ENCODE measurements at places on chromosomes 11 and 22.
A peak's percentile ranks its signal among the peaks of the same experiment; 100 is the strongest.

DNA sequence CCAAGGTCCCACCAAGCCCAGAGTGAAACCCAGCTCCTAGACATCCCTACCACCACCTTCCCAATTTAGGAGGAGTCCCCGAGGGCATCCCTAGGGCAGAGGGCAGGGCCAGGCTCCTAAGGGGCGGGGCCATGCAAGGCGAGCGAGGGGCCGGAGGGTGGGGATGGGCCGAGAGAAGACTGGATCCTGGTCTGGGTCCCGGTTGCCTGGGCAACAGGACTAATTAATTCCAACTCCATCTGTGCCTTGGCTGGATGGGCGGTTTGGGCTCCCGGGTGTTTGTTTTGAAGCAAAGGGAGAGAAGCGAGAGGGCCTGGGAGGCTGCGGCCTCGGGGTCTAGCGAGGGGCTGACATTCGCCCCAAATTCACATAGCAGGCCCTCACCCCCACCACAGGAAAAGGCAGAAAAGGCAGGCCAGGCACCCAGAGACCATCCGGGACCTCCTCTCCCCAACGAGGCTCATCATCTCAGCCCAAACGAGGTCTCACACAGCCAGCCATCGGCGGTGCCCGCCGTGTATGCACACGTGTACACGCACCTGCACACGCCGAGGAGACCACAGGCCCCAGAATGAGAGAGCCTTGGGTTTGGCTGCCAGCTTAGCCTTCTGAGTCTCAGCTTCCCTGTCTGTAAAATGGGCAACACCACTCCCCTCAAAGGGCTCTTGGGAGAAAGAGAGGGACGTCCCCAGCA, 23.9 kb downstream of the ELFN2 start:
- peak; percentile 5 for DNase-seq

- DNase-seq = no peak
Measured at GRCh38 chr22:46588279-46589140, 31.7 kb upstream of the GRAMD4 start.

GRCh38 chr22:36256478-36256877, 3.5 kb downstream of the APOL1 start:
- DNase-seq = no peak

DNA sequence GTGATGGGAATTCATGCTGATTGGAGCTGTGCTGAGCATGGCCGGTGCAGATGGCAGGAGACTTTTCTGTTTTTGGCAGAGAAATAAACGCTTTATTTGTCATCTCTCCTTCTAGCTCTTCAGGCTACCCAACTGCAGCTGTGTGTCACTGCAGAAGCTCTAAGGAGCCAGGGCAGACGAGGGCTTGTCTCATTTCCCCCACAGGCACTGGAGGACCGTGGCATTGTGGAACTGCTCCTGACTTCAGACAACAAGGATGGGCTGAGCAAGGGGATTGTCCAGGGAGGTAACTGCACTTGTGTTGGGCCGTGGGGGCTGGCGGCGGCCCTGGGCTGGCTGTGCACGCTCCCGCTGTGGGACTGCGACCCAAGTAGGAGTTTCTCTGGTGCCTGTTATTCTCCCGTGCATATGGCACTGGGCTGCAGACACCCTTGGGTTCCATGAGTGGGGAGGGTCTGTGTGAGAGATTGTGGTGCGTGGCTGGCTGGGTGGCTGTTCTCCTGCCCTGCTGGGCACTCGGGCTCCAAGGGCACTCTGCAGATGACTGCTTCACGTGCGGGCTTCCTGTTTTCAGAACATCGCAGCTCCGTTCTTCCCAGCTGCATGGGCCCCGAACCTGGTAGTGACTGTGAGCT, 27.2 kb downstream of the GLB1L2 start:
- DNase-seq = no peak

DNA sequence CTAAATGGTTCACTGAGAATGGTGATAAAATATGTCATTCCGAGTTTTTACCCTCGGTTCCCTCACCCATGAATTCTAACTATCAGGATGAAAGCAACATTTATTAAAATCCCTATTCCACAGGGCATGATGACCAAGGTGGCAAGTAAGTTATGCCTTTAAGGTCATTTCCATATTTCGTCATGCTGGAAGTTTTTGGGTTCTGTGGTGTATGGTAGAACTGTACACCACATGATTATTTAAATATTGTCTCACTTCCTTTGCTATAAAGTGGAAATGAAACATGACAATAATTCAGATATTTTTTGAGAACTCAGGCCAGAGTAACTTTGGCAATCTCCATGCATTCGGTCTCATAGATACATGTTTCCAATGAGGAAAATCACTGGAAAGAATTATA, 68.5 kb upstream of the CARD18 start:
- no peak for DNase-seq

DNA sequence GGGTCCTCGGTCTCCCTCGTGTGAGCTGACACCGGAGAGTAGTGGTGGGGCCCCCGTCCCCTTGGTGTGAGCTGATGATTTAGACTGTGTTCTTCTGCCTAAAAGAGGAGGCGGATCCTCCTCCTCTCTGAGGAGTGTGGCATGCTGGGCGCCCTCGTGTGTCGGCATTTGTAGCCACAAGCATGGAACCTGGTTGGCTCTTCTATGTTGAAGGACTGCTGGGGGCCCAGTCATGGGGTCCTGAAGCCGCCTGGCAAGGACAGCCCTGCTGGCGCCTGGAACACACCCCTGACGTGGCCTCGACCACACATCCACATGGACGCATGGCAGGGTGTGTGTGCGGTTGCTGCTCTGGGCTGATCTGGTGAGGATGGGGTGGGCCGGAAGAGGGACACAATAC, 50.2 kb downstream of the AP2A2 start:
- no peak for DNase-seq
